DND-41 (cell line): ENCODE measurements at places on chromosomes 1 and 21.

- DNase-seq, result no peak
These were observed 175.2 kb downstream of the DSCAM start for GRCh38 chr21:40671716-40672115.

- DNase-seq, result no peak
These were observed 55.8 kb downstream of the IARS2 start for GRCh38 chr1:220149742-220150141.

GRCh38 chr1:1093610-1093943 lies 19.5 kb upstream of the RNF223 start:
- no peak for DNase-seq

GRCh38 chr1:237146241-237146640 lies 104.3 kb downstream of the RYR2 start:
- no peak for DNase-seq

- DNase-seq, result no peak
These were observed 61.7 kb downstream of the UBE2U start for GRCh38 chr1:64265141-64265540.

DNA sequence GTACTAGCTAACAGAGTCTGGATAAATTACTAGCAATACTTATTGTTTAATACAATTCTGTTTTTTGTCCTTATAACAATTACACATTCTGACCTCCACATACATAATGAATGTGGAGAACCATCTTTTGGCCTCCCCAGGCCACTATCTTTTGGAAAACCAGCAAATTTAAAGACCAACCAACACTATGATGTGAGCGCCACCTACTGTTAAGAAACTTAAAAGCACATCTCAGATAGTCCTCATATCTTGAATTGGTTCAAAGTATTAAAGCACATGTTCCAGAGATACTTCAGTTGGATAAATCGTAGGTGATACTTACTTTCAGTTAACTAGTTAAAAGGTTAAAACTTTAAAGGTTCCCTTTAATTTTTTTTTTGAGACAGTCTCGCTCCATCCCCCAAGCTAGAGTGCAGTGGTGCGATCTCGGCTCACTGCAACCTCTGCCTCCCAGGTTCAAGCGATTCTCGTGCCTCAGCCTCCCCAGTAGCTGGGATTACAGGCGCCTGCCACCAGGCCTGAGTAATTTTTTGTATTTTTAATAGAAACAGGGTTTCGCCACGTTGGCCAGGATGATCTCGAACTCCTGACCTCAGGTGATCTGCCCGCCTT lies 29.3 kb upstream of the USP1 start:
- peak; percentile 16 for DNase-seq

DNA sequence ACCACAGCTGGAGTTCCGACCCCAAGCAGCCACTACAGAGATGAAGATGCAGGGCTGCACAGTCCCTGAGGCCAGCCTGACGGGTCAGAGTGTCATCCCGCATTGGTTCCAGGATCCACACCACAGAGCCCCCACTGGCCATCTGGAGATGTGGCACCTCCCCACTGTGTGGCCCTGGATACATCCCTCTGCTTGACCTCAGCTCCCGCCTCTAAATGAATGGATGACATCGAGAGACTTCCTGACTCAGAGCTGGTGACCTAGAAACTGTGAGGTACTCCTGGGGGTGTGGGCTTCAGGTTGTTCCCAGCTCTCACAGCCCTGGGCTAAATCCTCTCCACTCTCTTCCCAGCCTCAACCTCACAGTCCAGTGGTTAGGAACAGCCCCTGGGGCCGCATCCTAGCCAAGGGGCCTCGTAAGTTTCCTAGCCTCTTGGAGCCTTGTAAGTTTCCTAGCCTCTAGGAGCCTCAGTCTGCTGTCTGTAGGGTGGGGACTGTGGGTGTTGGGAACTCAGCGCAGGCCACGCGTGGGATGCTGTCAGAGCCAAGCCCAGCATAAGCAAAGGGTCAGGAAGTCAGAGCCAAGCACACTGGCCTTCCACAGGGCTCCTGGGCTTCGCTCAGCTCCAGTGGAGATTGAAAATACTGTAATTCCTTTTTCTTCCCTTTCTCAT lies 87.5 kb upstream of the RUNX3 start:
- no peak for DNase-seq

GRCh38 chr1:91952187-91952586 lies 3.0 kb downstream of the BRDT start:
- DNase-seq, result no peak

GRCh38 chr1:42173155-42173933 lies 8.8 kb upstream of the GUCA2A start:
- peak; percentile 75 for DNase-seq

DNA sequence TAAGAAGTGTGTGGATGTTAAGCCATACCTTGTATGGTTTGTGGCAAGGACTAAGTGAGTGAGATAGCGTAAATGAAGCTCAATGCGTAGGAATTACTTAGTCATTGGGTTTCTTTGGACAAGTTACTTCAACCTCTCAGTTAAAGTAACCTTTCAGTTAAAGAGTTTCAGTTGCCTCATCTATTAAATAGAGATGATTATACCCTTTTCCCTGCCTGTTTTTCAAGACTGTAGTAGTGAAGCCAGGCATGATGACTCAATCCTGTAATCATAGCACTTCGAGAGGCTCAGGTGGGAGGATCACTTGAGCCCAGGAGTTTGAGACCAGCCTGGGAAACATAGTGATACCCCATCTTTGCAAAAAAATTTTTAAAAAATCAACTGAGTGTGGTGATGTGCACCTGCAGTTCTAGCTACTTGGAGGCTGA lies 6.3 kb downstream of the ZMPSTE24 start:
- no peak for DNase-seq

DNA sequence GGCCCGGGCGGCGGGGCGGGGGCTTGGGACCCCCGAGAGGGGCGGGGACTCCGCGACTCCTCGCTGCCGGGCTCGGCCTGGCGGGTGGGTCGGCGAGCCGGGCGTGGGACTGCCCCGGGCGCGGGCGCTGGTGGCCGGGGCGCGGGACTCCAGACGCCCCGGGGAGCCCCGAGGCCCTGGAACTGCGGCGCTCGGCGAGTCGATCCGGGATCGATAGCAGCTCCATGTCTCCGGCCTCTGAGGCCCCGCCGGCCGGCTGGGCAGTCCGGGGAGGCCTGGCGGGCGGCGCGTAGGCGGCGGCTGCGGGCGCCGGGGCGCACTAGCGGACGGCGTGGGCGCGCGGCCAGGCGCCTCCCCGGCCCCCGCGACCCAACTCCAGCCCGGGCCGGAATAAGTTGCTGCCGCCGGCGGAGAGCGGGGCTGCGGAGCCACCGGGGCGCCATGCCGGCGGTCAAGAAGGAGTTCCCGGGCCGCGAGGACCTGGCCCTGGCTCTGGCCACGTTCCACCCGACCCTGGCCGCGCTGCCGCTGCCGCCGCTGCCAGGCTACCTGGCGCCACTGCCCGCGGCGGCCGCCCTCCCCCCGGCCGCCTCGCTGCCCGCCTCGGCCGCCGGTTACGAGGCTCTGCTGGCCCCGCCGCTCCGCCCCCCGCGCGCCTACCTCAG lies 400 bp downstream of the SAMD11 start:
- DNase-seq, result no peak

- no peak for DNase-seq
These were observed at the start of gene HS2ST1 for GRCh38 chr1:86914601-86914997. Gene HS2ST1 (plus strand): TSS chr1:86914635.

DNA sequence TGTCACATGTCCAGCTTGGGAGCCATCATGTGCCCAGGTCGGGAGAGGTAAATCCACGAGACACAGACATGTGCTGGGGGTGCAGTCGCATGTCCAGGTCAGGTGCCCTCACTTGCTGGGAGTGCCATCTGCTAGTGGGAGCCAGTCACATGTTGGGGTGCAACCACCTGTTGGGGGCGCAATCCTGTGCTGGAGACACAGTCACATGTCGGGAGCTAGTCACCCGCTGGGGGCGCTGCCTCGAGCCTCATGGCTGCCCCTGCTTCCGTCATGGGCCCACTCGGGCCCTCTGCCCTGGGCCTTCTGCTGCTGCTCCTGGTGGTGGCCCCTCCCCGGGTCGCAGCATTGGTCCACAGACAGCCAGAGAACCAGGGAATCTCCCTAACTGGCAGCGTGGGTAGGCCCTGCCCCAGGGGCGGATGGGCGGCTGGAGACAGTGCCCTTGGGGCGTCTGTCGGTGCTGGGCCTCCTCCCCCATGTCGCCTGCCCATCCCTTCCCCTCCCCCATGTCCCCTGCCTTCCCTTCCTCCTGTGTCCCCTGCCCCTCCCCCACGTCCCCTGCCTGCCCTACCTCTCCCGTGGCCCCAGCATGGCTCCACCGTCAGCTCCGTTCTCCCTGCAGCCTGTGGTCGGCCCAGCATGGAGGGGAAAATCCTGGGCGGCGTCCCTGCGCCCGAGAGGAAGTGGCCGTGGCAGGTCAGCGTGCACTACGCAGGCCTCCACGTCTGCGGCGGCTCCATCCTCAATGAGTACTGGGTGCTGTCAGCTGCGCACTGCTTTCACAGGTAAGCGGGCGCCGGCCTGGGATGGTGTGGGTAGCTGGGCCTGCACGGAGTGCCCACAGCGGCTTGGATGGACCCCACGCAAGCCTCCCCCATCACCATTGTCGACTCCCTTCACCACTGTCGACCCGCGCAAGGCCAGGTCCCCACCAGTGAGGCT lies at the start of gene PRSS38:
Gene PRSS38 (plus strand): TSS at position 208 of the 942 bp plus-strand sequence. CDS start 42 bp downstream, at position 250.
- no peak for DNase-seq

GRCh38 chr21:42330380-42331371 lies 15.5 kb upstream of the TFF3 start:
- DNase-seq, result no peak

DNA sequence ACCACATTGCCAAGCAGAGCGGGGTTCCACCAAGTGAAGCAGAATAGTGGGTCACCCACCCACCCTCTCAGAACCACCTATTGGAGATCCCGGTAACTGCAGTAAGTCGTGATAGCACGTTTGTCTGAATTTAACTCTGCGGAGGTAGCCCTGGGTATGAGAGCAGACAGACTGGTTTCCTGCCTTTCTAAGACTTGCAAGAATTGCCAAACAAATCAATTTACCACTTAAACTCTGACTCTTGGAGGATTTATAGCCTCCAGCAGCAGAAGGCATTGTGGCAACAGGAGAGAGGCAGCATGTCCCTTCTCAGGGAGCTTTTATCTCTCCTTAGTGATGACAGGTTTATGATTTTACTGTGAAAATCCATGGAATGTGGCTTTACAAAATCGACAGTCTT lies 287.9 kb upstream of the FMN2 start:
- no peak for DNase-seq

DNA sequence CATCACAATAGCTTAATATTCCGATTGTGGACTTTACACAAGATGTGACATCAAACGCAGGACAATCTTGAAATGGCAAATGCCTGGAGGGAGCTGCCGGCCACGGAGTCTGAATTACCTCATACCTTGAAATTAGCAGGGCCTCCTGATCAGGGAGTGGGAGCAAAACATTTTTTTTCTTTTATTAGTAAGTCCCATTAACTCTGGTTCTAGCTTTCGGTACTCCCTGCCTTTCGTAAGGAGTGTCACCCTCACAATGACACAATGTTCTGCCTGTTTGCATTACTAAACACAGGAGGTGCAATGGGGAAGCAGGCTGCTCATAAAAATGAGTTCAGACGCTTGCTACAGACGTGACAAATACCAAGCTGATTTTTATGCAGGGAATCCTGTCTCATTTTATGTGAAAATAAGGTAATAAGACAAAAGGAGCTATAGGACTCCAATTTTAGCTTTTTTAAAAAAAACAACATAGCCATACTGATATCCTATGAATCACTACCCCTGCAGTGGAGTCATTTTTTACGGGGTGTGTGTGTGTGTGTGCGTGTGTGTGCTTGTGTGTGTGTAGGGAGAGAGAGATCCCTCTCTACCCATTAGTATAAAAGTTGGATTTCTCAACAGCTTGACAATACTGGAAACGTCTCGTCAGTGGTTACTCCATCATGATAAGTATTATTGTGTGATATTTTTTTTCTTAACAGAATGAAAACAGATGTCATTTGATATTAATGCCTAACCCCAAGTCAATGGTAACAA lies 205.1 kb upstream of the RUNX1 start:
- no peak for DNase-seq

DNA sequence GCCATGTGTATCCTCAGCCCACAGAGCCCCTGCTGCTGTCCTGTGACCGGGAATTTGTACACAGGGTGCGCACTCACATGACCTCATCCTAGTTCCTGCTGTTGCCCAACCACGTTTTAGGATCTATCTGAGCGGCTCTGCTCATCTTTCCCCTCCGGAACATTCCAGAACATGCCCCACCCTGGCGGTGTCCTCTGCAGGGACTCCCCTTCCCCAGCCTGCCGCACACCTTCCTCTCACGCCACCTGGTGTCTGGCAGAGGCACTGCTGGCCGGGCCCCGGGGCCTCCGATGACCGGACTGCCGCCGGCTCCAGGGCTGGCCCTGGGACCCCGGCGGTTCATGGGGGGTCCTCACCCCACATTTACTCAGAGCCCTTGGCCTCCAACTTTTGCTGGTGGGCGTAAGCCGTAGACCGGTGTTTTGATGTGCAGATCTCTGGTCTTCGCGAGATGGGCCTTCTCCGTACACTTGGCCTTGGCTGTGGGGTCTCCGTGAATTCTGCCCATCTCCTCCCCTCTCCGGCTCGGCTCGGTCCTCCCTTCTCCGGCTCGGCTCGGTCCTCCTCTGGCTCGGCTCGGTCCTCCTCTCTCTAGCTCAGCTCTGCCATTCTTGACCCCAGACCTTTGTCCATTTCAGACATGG lies 29.5 kb downstream of the ARHGEF16 start:
- DNase-seq, result peak; percentile 40
